ENCODE measurements at places on chromosomes 3 and 15. TPM values are rescaled to one million over a fixed set of nuclear protein-coding genes. Genes with fewer than 3 reads are reported as not detected.

WDR49 gene
- total RNA-seq = under 0.01 TPM

REC114 gene
- total RNA-seq = not detected

CCDC33 gene
- not detected for total RNA-seq

NEK10 gene
- total RNA-seq = 27.6 TPM

C2CD4A gene
- 0.28 TPM for total RNA-seq

NPAP1 gene
- total RNA-seq = not detected

GATM gene
- total RNA-seq = 0.56 TPM

SCN11A gene
- not detected for total RNA-seq

C3orf20 gene
- total RNA-seq = under 0.01 TPM

LINGO1 gene
- 0.19 TPM for total RNA-seq

PPP1R14D gene
- not detected for total RNA-seq

TF gene
- not detected for total RNA-seq

CATSPER2 gene
- 0.96 TPM for total RNA-seq

KLHL40 gene
- total RNA-seq = not detected

P2RY12 gene
- total RNA-seq = not detected

KIF15 gene
- total RNA-seq = 19.0 TPM

ACKR4 gene
- 6.8 TPM for total RNA-seq

RBPMS2 gene
- not detected for total RNA-seq

GPR176 gene
- 250 TPM for total RNA-seq

MYZAP gene
- not detected for total RNA-seq

LAMB2 gene
- total RNA-seq = 360 TPM

SPRED1 gene
- 80.3 TPM for total RNA-seq

RRP9 gene
- 65.4 TPM for total RNA-seq

IL5RA gene
- not detected for total RNA-seq

KATNBL1 gene
- 44.9 TPM for total RNA-seq

NECTIN3 gene
- 61.5 TPM for total RNA-seq

PLA2G4E gene
- not detected for total RNA-seq

SLC28A2 gene
- not detected for total RNA-seq

ANKRD34C gene
- not detected for total RNA-seq

LRRC31 gene
- not detected for total RNA-seq

PHLDB2 gene
- 61.3 TPM for total RNA-seq

SYNPR gene
- not detected for total RNA-seq

DCP1A gene
- 9.4 TPM for total RNA-seq

TM6SF1 gene
- 0.85 TPM for total RNA-seq
